G401 (cell line): ENCODE measurements at places on chromosomes 11 and 22. TPM values are rescaled to one million over a fixed set of nuclear protein-coding genes. Genes with fewer than 3 reads are reported as not detected.
A peak's percentile ranks its signal among the peaks of the same experiment; 100 is the strongest.

The OR8D1 gene
- total RNA-seq: not detected in 2 replicates

The PHOX2A gene
- total RNA-seq: not detected in 2 replicates

The TEX54 gene
- total RNA-seq: not detected in 2 replicates

The CRYAB gene
- total RNA-seq: 153 and 175 TPM in 2 replicates

DNA sequence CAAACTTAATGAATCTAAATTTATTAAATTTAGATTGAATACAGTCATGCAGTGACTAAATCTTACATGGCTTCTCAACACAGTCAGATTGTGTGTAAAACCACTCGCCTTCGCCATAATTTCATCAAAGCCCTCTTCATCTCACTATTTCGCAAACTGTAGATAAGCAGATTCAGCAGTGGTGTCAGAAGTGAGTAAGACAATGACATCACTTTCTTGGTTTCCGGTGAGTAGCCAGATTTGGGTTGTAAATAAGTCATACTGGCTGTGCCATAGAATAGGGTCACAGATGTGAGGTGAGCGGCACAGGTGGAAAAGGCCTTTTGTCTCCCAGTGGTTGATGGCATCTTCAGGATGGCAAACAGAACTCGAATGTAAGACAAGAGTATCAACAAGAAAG is 3.4 kb downstream of the OR10A6 start:
- DNase-seq: no peak

GRCh38 chr22:39524753-39525657 is 4.6 kb downstream of the ATF4 start:
- DNase-seq: peak; percentile 47

GRCh38 chr22:29139965-29140782 is 65.5 kb upstream of the EMID1 start:
- no peak for DNase-seq

- no peak for DNase-seq
Observed at GRCh38 chr11:128171506-128171905, 415.9 kb downstream of the ETS1 start.

DNA sequence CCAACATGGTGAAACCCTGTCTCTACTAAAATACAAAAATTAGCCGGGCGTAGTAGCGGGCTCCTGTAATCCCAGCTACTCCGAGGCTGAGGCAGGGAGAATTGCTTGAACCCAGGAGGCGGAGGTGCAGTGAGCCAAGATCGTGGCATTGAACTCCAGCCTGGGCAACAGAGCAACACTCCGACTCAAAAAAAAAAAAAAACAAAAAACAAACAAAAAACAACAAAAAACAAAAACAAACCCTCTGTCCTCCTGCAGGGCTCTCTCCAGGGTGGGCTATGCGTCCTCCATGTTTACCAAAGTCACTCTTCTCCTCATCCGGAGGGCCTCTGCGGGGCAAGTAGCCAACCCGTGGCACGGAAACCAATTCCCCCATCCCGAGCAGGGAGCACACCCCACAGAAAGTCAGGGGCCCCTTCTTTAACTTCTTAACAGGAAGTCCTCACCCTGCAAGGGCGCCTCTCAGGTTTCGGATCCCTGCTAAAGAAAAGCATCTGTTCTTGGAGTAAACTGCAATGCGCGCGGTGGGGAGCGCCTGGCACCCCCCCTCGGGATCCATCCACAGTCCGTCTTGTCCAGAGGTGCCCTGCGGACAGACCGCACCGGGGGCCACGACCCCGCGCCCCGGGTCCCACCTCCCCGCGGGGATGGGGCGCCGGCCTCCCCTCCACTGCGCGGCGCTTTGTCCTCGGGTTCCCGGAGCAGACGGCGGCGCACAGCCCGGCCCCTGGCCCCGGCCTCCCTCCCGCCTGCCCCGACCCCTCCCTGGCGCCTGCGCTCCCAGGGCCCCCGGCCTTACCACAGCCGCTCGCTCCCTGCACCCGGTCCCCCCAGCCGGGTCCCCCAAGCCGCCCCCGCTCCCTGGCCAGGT is 712 bp downstream of the CERK start:
- peak; percentile 23 for DNase-seq

DNA sequence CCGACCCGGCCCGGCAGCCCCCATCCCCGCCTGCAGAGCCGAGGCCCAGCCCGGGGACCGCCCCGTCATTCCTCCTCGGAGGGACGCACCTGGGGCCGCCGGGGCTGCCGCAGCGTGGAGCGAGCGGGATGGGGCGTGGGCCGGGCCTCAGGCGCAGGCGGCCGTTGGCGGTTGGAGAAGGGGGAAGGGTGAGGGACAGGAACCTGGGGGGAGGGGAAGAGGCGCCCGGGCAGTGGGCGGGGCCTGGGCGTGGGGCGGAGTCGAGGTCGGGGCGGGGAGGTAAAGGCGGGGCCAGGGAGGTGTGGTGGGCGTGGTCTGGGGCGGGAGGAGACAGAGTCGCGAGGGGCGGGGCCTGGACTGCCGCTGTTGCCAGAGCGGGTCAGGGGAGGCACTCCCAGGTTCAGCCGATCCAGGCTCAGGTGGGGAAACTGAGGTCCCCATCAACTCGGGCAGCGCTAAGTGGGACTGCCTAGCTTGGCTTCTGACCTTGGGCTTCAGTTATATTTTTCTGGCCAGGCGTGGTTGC is at the start of gene TESMIN:
Gene TESMIN, minus strand, starts transcription at position 190 of the 526 bp plus-strand sequence. CDS start 860 bp downstream, outside the sequence.
- peak; percentile 16 for DNase-seq

DNA sequence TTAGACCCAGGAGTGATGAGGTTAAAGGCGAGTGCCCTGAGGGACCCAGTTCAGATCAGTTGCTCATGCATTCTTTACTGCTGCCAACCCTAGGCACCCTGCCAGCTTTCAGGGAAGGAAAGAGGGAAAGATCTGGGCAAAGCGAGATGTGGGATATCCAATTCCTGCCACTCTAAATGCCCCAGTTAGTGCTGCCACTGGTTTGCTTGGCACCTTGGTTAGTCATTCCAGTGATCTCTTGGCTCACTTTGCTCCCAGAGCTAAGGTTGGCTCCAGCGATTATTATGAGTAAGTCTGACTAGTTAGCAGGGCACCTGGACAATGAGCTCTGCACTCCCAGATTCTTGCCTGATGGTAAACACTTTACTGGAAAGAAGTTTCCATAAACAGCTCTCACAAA is 85.0 kb downstream of the INSC start:
- peak; percentile 6 for DNase-seq

DNA sequence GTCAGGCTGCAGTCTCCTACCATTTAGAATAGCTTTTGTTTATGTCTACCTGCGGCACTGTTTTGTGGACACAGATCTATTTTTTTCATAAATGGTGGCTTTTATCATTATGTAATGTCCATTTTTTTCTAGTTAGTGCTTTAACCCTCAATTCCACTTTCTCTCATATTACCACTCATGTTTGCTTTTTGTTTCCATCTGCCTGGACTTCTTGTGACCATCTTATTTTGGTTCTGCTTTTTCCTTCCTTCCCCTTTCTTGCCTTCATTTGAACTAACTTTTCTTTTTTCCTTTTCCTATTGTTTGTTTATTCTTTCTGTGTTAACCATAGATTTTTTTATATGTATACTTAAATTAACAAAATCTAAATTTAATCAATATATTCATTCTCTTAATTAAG is 98.5 kb upstream of the SLC22A12 start:
- DNase-seq: no peak

GRCh38 chr22:24763872-24764485 is 10.5 kb downstream of the PIWIL3 start:
- DNase-seq: no peak
